ENCODE measurements at places on chromosomes 5 and 9.

- DNase-seq, result no peak
Observed at GRCh38 chr5:78651468-78651867, 2.9 kb upstream of the LHFPL2 start.

GRCh38 chr5:33690374-33691135 lies 201.2 kb downstream of the ADAMTS12 start:
- no peak for DNase-seq

- no peak for DNase-seq
Observed at GRCh38 chr9:20606652-20607051, 15.6 kb downstream of the MLLT3 start.

GRCh38 chr9:96464426-96464825 lies 14.5 kb downstream of the HABP4 start:
- DNase-seq, result no peak

DNA sequence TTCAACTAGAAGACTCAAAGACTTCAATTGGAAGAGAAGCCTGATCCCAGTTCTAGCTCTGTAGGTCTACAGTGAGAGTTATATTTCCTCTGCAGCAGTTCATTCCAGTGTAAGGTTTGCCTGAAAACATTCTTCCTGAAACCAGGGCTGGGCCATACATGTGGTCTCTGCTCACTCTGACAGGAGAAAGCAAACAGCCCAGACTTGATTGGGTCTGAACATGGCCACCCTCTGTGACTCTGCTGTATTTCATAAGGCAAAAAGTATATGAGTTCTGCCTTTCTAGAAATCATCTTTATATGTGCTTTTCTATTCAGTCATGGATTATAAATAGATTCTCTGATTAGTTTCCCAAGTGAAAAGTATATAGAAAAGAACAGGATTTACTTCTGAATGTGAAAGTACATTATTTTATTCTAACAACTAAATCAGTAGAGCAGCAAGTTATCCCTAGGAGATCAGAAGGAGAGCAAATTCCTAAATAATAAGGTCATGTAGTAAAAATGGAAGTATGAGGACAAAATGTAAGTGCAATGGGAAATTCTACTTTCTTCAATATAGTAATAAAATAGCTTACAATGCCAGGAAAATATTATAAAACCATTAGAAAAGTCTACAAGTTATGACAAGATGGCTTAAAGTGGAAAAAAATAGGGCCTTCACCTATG lies 144.3 kb downstream of the EFNA5 start:
- no peak for DNase-seq

Data from activated T-helper 9 cell treated with anti-CD3 and anti-CD28 coated beads, Interleukin-2, amount 50 U/mL, for 16 hours (primary cell).